ENCODE measurements at places on chromosomes 6 and 20.
A peak's percentile ranks its signal among the peaks of the same experiment; 100 is the strongest.

DNA sequence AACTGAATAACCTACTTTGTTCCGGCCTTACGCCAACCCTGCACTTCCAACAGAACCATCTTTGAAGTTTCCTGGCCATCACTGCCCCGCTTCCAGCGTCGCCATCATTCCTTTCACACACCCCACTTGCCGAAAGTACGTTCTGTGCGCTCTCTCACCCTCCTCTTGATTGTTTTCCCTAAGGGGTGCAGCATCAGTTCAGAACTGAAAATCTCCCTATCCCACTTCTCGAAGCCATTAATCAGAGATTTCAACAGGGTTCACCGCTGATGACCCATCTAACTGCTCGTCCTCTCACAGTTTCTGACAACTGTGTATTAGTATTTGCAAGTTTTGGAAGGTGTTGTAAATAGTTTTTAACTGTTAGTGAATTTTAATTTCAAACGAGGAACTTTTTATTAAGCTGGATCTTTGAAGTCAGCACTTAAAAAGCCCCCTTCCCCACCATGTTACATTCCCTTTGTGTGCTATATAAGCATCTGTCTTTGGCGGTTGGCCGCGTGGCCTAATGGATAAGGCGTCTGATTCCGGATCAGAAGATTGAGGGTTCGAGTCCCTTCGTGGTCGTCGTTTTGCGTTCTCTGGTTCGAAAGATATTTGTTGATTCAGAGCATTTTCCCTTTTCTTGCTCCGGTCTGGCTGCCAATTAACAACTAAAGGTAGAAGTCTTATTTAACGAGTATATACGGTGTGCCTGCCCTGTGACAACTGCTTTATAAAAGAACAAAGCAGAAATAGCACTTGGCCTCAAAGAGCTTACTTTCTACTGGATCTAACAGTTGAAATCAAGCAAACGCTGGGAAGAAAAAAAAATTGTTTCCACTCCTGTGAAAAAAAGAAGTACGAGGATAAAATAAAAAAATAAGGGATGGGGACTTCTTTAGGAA is 42.6 kb downstream of the TRIM27 start:
- DNase-seq: peak; percentile 43

DNA sequence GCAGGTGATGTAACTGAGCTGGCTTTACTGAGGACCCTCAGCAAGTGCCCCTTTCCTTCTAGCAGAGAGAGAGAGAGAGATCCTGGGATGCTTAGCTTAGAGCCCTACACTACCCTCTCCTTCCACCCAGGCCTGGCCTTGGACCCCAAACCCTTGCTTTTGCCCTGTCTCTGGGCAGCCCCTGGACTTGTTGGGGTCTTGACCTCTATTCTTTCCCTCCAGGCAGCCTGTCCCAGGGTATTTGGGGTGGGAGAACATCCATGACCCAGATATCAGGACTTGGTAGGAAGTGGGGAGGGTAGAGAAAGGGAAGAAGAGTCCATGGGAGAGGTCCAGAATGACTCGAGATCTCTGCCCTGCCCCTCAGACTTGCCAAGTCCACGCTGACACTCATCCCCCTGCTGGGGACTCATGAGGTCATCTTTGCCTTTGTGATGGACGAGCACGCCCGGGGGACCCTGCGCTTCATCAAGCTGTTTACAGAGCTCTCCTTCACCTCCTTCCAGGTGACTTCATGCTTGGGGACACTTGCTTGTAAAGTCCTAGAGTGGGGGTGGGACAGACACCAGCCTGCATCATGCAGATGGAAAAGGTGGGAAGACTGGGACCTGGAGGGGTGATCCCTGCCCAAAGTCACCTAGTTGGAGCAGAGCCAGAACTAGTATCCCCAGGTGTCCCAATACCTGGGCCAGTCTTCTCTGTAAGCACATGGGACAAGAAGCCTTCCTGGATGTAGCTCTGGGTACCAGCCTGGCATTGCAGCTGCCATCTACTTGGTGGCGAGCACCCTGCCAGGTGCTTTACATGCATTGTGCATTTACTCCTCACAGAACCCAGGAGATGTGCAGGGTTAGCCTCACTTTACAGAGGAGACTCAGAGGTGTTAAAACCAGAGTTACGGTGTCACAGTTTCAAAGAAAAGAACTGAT is 30.9 kb downstream of the GLP1R start:
- DNase-seq: no peak

DNA sequence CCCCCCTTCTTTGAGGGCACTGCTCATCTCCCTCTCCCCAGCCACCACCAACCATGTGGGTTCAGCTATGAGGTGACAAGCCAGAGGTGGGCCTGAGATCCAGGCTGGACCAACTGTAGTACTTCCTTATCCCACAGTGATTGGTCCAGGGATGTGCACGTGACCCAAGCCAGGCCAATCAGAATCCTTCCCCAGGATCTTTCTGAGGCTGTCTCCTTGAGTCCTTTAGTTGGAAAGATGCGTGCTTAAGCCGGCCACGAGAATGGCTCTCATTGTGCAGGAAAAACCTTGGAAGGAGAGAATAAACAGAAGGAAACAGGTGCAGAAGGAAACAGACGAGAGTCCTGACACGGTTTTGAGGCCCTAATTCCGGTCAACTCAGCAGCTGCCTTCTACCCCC is 39.2 kb downstream of the ZC3H12D start:
- no peak for DNase-seq

GRCh38 chr6:101668496-101669030 is 275.1 kb downstream of the GRIK2 start:
- DNase-seq: peak; percentile 6

- no peak for DNase-seq
Measured at GRCh38 chr6:1020837-1021236, 291.1 kb upstream of the FOXQ1 start.

GRCh38 chr6:159104163-159104925 is 59.6 kb upstream of the TAGAP start:
- peak; percentile 78 for DNase-seq

GRCh38 chr6:81788748-81789147 is 36.3 kb upstream of the TENT5A start:
- DNase-seq: no peak

DNA sequence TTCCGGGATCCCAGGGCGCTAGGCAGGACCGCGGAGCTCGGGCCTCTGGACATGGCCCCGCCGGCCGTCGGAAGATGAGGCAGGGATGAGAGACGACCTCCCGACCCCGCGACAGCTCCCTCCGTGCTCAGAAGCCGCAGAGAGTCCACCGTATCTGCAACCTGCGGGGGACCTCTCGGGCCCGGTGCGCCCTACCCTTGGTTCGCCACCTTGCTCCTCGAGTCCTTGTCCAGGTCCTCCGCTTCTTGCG is 301 bp downstream of the PPP1R3D start:
- DNase-seq: peak; percentile 20
